ENCODE measurements at places on chromosomes 11 and 22.

DNA sequence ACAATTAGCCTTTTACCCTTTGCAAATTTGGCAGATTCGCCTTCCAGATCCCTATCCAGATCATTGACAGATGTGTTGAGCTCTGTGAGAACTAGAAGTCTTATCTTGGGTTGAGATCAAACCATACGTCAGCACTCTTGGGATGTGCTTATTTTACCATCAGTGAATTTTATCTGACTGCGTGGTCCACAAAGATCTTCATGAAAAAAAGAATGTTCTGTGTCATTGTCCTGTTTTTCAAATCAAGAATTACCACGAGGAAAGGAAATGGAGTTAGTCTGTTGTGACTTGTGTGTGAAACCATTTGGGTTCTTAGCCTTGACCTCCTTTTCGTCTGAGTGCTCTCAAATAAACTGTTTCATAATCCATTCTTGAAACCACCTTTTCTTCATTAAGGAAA lies 86.2 kb upstream of the SORL1-AS1 start:
- DNase-seq, result no peak

- no peak for DNase-seq
These were observed 827.5 kb upstream of the FAT3 start for GRCh38 chr11:91397134-91397468.

DNA sequence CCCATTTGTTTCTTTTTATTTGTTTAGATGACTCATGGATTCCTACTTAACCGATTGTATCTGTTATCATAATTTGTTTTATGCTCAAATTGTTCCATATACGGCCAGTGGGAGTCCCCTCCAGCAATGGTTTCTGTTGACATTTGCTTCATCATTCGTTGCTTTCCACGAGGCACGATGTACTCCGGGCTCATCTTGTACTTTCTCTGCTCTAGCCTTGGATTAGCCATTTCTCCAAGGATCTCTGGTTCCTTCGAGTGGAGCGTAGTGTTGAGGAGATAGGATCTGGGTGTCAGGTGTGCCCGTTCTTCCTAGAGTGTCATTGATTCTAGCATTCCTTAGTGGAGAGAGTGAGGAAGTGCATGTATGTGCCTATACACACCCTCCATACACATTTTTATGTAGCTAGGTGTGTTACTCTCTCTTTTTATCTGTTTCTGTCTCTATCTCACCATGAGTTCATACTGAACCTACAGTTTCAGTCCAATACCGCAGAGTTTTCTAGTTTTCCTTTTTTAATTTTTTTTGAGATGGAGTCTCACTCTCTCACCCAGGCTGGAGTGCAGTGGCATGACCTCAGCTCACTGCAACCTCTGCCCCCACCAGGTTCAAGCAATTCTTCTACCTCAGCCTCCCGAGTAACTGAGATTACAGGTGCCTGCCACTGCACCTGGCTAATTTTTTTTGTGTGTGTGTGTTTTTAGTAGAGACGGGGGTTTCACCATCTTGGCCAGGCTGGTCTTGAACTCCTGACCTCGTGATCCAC lies 31.4 kb downstream of the TECTA start:
- no peak for DNase-seq

DNA sequence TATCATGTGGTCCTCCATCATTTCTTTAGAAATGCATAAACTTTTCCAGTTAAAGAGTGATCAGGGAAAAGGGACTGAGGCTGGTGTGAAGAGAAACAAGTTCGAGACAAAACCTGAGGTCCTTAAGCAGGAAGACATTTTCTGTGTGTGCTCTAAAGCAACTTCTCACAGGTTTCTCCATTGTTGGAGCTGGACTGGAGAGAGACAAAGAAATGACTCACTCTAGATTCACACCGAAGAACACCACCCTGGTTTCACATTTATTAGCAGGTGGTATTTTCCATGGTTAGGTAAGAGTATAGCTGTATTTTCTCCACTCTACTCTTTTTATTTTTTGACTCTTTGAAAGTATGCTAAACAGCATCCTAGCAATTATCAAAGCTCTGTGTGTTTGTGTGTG lies 736.4 kb downstream of the KCNA4 start:
- no peak for DNase-seq

GRCh38 chr11:119262668-119263351 lies 54.1 kb downstream of the MCAM start:
- DNase-seq, result no peak

DNA sequence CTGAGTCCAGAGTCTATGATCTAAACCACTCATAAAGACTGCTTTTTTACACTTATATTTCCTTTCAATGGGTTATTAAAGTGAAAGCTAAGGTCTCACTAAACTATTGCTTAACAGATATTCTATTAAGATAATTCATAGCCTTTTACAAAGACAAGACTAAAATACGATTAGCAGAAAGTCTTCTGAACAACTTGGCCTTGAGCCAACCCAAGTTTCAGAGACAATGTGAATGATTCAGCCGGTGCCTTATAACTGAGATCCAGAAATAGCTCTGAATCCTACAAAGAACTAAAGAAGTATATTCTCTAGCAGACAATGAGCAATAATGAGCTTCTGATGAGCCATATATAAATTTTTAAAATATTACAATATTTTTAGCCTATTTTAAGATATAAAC lies 41.5 kb upstream of the CARD18 start:
- DNase-seq, result no peak

DNA sequence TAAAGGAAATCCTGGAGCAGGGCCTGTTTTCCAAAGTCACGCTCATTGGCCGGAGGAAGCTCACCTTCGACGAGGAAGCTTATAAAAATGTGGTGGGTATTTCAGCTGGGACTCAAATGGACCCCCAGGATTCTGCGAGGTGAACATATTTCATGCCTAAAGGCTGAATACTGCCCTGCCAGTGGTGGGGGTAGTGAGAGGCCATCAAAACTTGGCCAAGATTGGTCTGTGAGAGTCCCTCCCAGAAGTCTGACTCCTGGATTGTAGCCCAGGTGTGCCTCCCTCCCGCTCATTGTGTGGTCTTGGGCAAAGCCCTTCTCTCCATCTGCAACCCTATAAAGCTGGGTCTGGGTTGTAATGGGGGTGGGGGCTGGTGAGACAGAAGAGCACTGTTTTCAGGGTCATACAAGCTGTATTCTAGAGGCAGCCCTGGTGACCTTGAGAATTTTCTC lies 853 bp downstream of the HTATIP2 start:
- no peak for DNase-seq

DNA sequence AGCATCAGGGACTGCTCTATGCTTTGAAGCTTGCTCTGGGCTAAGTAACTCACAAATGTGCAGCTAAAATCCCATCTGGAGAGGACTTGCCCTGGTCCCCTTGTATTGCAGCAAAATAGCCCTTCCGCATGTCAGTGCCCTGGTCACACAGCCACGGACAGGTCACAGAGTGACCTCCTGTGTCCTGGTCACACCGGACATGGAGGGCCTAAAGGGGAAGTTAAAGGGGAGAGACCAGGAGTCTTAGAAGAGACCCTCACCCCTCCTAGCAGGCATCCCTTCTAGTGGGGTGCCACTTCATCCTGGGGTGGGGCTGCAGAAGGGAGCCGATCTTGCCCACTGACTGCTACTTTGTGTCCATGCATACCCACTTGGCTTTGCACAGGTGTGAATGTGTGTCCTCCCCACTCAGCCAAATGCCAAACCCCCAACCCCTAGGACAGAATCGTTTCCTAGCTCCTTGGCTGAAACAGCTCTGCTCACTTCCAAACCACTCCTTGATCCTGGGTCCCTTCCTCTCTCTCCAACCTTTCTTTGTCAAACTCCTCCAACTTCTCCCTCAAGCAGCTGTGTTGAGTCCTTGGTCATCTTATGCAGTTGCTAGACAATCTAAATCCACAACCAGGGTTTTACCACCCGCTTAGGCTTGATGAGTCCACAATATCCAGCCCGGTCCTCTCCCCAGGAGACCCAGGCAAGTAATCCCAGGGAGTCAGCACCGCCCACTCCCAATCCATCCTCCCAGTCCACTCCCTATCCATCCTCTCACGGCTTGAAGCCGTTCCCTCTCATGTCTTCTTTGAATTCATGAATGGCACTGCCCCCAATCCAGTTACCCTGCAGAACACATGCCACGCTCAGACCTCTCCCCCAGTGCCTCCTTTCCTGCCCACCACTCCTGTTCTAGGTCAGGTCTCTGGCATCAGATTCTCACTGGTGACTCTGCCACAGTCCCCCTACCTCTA lies 3.3 kb upstream of the FXYD6 start:
- DNase-seq, result no peak

DNA sequence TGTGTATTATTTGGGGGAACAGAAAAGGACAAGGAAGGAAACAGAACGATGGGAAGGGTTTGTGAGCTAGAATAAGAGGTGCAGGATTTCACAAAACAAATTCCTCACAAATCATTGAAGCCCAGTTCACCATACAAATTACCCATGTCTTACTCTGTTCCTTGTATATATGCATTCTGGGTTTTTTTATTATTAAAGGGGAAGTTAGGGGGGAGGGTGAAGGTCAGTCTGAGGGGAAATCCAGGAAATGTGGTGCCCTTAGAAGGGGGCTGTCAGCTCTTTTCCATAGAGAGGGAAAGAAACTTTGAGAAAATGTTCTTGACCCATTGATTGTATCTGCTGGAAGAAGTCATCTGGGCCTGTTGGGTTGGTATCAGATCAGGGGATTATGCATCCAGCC lies 90.8 kb downstream of the RNF169 start:
- DNase-seq, result no peak

GRCh38 chr11:117869604-117870003 lies 6.9 kb downstream of the FXYD6 start:
- DNase-seq, result no peak

DNA sequence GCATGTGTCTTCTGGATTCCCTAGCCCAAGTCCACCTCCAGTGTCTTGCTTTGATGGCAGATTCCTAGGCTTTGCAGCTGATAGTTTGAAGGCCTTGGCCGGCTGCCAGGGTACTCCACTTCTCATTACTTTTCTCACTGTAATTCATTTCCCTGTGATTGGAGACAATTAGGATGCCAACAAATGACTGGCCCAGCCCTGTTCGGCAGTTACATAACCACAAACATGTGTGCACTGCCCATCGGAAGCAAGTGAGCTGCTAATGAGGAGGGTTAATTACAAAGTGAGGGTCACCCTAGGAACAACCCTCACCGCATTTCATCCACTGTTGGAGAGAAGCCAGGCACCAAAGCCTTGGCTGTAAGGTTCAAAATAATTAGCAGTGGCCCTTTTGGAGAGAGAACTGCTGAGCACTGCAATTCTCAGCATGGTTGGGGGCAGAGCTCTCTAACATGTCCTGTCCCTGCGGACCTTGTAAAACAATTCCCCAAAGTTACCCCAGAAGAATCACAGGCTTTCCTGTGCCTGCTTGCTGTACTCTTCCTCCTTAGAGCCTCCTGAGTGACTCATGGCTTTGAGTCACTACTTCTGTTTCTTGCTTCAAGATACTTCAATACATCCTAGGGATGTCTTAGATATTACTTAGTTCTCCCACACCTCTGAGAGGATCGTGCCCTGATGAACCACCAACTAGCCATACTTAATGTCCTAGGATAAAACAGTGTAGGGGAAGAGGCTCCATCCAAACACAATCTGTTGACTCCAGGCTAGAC lies 109.7 kb upstream of the GALNT18 start:
- DNase-seq, result no peak

- DNase-seq, result no peak
These were observed 22.3 kb upstream of the TMEM191C start for GRCh38 chr22:21444701-21445436.
